ENCODE measurements at places on chromosomes 3 and 15. TPM values are rescaled to one million over a fixed set of nuclear protein-coding genes. Genes with fewer than 3 reads are reported as not detected.

- DNase-seq, result no peak
Observed at GRCh38 chr3:58021072-58021959, 13.1 kb downstream of the FLNB start.

The ALG1L2 gene
- 1.7 TPM for total RNA-seq

GRCh38 chr3:129525341-129525968, 3.0 kb upstream of the RHO start:
- no peak for DNase-seq

- DNase-seq, result no peak
Observed at GRCh38 chr3:94423578-94423977, 360.7 kb downstream of the NSUN3 start.

Measured in natural killer cell (primary cell).